ENCODE measurements at places on chromosomes 5 and 9.

- no peak for DNase-seq
Observed at GRCh38 chr5:158559643-158560042, 540.1 kb downstream of the EBF1 start.

GRCh38 chr5:177447066-177447610 is 524 bp downstream of the PRR7 start:
- DNase-seq, result peak; percentile 70

GRCh38 chr9:137308057-137308619 is 6.1 kb upstream of the NRARP start:
- no peak for DNase-seq

DNA sequence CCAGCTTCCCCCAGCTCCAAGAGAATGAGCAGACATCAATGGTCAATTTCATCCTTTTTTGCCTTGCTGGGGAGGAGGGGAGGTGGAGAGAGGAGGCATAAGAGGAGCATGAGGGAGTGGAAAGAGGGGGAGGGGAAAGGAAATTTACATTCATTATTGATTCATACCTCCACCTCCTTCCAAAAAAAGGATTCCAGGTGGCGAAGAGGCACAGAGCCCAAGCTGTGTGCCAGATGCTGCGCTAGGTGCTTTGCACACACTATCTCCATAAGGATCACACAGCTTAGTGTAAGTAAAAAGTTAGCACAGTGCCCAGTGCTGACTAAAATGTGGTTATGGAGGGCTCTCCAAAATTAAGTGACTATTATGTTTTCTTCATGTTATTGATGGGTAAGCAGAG is 11.0 kb downstream of the ASTN2 start:
- DNase-seq, result no peak

GRCh38 chr9:82805027-82805426 is 257.9 kb downstream of the RASEF start:
- no peak for DNase-seq

DNA sequence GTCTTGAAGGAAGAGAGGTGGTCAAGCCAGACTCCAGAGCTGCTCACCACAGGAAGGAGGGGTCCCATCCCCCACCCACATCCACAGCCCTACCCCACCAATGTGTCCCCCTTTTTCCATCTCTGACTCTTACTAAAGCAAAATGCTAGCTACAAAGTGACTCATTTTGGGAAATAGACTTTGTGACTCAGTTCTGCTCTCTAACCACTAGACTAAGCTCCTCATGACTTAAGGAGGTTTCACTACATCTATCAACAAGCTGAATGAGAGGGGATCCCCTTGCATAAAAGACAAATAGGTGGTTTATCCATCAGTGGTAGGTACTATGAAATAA is 35.1 kb upstream of the ADRB2 start:
- DNase-seq, result no peak

GRCh38 chr9:110622368-110622767 is 42.8 kb upstream of the SVEP1 start:
- no peak for DNase-seq

DNA sequence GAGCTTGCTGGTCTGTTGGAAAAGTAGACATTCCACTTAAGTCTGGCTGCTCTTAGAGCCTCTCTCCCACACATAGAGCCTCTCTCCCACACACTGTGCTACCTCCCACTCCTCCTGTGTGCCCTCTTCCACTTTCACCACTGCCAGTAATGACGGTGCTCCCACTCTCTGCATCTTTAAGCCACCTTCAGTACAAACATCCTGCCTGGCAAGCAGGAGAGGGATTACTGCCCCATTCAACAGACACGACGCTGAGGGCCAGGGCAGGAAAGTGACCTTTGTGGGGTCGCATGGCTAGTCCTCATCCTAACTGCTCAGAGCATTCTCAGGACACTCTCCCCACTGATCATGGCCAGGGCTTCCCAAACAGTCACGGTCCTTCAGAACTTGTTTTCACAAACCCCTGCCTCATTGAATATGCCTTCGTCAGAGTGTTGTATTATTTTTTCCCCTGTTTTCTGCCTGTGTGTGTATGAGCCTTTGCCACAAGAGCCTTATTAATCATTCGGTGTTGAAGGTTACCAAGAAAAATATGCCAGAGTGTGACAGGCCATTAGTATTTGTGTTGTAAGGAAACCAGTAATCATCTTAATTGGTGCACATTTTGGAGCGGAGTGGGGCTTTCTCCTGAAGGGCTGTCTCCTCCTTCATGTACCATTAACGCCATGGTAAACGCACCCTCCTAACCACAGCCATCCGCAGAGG is 87.1 kb upstream of the SAP30L start:
- no peak for DNase-seq

- no peak for DNase-seq
Observed at GRCh38 chr5:33688066-33688465, 203.7 kb downstream of the ADAMTS12 start.

GRCh38 chr5:64487283-64487682 is 18.5 kb upstream of the RGS7BP start:
- DNase-seq, result no peak

GRCh38 chr5:72608297-72608696 is 101.1 kb upstream of the ZNF366 start:
- no peak for DNase-seq

GRCh38 chr5:164202338-164202737 is 696.9 kb downstream of the MAT2B start:
- DNase-seq, result no peak
